Activated CD4-positive, alpha-beta T cell treated with anti-CD3 and anti-CD28 coated beads, Interleukin-2, Interleukin-6, amounts not matched to agents 100 ng/mL and 50 ng/mL, durations not matched to agents 16 hours and 8 hours (primary cell): ENCODE measurements at places on chromosomes 2 and 18.

DNA sequence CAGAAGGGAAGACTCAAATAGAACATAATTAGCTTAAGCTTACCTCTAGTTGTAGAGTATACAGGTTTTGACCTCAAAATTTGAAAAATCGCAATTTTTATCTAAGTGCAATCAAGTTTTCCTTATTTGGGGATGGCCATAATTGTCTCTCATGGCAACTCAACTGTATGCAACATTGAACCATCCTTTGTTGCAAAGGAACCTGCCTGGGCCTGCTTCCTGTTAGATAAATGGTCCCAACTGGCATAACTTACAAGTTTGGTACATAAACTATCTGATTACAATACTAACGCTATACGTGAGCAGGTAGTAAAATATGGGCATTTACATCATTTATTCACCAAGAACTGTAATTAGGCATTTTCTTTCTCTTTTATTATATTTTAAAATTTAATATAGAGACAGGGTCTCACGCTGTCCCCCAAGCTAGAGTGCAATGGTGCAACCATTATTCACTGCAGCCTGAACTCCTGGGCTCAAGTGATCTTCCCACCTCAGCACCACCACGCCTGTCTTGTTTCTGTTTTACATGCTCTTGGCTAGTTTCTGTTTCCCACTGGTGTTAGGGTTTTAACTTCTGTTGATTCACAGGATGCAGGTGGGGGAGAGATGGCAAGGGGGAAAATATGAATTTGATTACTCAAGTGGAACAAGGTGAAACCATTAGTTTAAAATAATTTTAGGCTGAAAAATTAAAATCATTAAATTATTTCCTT, 55.3 kb upstream of the B3GNT2 start:
- DNase-seq: no peak

- DNase-seq: no peak
These were observed 406.0 kb upstream of the POU3F3 start for GRCh38 chr2:104447831-104448434.

DNA sequence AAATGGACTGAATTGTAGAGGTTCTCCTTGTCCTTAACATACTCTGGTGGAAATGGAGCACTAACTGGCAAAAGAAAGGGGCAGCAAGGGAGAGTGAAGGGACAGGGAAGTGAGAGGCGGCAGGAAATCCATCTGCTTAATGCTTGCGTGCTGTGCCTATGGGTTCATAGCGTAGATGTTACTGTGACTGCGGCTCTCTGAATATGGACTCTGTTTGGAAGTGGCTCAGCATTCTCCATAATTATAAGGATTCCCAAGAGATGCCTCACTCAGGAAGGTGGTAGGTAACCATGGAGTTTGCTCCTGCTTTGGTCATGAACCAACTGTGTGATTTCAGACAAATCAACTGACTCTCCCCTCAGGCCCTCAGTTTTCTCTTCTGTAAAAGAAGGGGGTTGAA, 50.0 kb downstream of the MYO3B start:
- no peak for DNase-seq

- no peak for DNase-seq
These were observed 258.4 kb upstream of the ZNF804A start for GRCh38 chr2:184339966-184340365.

GRCh38 chr18:28065031-28065792, 111.7 kb downstream of the CDH2 start:
- no peak for DNase-seq

DNA sequence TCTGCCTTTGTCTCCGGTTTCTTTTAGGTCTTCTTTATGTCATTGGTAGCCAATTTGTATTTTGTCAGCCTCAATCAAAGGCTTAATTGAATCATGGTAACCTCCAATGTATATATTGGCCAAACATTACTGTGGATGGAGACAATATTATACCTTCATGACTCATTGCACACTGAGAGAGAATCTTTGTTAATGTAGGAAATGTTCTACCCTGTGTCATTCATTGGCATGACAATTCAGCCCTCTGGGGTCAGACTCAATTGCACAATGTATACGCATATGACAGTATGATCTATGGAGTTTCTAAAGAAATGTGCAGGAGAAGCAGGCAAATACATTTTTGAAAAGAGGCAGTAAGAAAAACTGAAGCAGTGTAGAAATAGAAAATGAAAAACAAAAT, 162.6 kb downstream of the PDE11A start:
- DNase-seq: no peak

DNA sequence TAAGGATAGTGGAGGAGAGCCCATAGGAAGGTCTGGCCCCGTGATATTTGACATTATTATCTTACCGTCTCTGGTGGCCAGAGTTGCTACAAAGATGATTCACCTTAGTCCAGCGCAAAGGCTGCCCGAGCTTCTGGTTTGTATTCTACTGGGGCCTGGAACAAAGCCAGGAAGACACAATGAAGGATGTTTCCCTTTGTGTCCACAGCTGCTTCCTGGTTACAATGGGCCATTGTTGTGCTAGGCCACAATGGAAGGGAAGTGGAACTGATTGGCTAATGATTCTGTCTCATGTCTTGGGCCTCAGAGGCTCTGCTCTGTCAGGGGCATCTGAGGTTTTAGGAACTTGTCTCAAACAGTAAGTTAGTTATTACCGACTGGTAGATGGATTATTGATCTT, 132.2 kb downstream of the TDRD15 start:
- DNase-seq: no peak

- DNase-seq: no peak
These were observed 74.6 kb downstream of the CPS1 start for GRCh38 chr2:210630873-210631560.

GRCh38 chr2:30561349-30561748, 114.3 kb downstream of the LCLAT1 start:
- no peak for DNase-seq

DNA sequence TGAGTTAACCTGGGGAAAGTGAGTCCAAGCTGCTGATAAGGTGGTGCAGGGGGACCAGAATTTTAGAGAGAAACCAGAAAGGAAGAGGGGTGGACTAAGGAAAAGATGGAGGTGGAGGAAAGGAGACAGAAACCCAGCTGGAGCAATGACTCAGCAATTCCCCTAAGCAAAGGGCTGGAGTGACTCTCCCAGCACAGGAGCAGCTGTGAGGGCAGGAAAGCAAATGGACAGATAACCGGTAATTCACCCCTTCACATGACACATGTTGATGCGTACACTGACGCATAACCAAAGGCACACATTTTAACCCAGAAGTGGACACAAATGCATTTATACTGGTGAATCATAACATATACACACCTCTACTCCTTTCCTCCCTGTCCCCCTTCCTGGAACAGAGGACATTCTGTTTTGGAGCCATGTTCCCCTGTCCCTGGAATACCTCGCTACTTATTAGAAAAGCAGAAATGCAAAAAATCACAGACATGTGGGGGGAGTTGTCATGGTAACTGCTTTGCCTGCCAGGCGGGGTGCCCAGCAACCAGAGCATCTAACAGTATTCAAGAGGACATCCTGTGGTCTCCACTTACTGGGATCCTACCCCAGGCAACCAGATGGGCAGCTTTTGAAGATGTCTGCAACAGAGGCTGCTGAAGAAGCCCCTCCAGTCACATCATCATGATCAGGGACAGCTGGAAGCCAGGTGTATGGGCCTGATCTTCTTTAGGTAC, 4.7 kb downstream of the CDK5R2 start:
- DNase-seq: no peak

GRCh38 chr2:11129598-11130449, 25.4 kb upstream of the SLC66A3 start:
- DNase-seq: peak; percentile 82

- DNase-seq: no peak
These were observed 14.4 kb upstream of the SNED1 start for GRCh38 chr2:240983996-240984498.

GRCh38 chr2:85505551-85506238, 33.3 kb upstream of the MAT2A start:
- DNase-seq: no peak

- no peak for DNase-seq
These were observed 34.8 kb downstream of the TET3 start for GRCh38 chr2:74019516-74019915.
